Colonic mucosa (tissue), 4 donors: ENCODE measurements at places on chromosomes 6 and 20.

DNA sequence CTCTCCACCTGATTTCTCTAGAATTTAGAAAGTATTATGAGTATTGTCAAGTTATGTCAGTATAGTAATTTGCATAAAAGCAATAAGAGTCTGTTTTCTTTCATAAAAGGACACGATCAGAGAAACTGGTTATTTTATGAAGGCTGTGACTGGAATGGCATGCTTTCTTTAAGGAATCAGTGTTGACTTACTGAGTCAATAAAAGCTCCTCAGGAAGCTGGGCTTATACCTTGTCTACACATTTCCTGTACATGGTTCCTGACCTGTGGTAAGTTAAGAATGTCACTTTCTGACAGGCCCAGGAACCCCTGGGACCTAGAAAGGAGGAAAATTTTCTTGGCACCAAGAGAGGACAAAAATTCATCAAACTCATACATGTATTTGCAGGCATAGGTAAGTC lies 1224.0 kb upstream of the ADGRB3 start:
- DNase-seq: no peak
- H3K27me3 ChIP-seq: no peaks in the 10 kb centered on the region
- no peaks in the 10 kb centered on the region for H3K4me1 ChIP-seq
- H3K4me3 ChIP-seq: no peak overlapping the region

- H3K4me1 ChIP-seq: no peaks in the 10 kb centered on the region
- H3K4me3 ChIP-seq: no peak overlapping the region
- H3K27ac ChIP-seq: no peak overlapping the region
- no peaks in the 10 kb centered on the region for H3K36me3 ChIP-seq
Observed at GRCh38 chr6:147782302-147782701, 273.8 kb downstream of the SAMD5 start.

GRCh38 chr20:50815162-50815989 lies 20.5 kb downstream of the BCAS4 start:
- DNase-seq: no peak
- H3K27me3 ChIP-seq: no peaks in the 10 kb centered on the region
- H3K4me1 ChIP-seq: no peaks in the 10 kb centered on the region
- H3K4me3 ChIP-seq: no peak overlapping the region
- H3K27ac ChIP-seq: no peak overlapping the region

GRCh38 chr6:115592025-115592424 lies 468.7 kb downstream of the FRK start:
- no peaks in the 10 kb centered on the region for H3K27me3 ChIP-seq
- DNase-seq: no peak
- H3K4me3 ChIP-seq: no peak overlapping the region
- no peaks in the 10 kb centered on the region for H3K4me1 ChIP-seq

DNA sequence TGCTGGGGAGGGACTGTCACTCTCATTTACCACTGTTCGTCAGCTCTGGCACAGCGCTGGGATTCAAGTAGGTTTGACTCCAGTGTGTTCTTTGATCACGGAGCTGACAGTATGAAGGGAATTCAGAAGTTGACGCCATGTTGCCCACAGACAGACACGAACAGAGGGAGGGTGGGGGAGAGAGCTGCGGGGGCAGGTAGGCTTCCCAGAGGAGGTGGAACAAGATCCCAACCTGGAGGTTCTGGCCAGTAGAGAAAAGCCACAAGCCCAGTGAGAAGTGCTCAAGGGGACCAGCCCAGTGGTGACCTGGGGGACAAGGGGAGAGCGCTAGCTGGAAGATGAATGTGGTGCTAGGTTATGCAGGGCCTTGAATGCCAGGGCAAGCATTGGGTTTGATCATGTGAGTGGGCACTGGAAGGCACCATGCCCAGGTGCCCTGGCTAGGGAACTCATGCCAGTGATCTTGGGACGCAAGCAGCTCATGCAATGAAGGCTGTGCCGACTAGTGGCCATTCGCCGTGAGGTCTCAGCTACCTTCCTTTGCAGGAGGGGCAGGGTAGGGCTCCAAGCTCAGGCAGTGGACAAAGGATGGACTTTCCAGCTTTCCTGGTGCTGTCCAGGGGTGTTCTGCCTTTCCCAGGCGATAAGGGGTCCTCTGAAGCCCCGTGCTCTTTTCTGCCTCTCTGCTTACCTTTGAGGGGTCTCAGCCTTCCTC lies 50.4 kb upstream of the APCDD1L start:
- H3K36me3 ChIP-seq: no peaks in the 10 kb centered on the region
- no peaks in the 10 kb centered on the region for H3K27me3 ChIP-seq
- DNase-seq: no peak
- no peaks in the 10 kb centered on the region for H3K4me1 ChIP-seq
- no peak overlapping the region for H3K4me3 ChIP-seq

DNA sequence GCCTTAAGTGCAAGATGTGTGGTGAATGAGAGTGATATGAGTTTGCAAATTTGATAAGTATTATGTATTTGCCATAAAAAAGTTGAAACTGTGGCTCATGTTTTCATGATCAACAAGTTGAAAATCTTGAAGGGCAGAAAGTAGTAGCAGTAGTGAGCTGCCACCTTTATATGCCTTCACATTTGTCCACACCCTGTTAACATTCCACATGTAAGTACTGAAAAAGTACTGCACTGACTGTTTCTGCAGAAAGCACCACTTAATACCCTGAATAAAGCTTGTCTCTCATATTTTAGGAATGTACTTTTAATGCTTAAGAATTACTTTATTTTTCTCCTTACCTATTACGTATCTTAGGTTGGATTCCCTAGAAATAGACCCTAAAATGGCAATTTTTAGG lies 45.9 kb downstream of the FLRT3 start:
- H3K36me3 ChIP-seq: no peaks in the 10 kb centered on the region
- H3K27ac ChIP-seq: no peak overlapping the region
- no peak for DNase-seq
- no peak overlapping the region for H3K4me3 ChIP-seq
- no peaks in the 10 kb centered on the region for H3K27me3 ChIP-seq

- DNase-seq: no peak
- no peaks in the 10 kb centered on the region for H3K4me1 ChIP-seq
- H3K4me3 ChIP-seq: no peak overlapping the region
- H3K27ac ChIP-seq: no peak overlapping the region
Observed at GRCh38 chr20:36405255-36405654, 99.1 kb downstream of the DLGAP4 start.

DNA sequence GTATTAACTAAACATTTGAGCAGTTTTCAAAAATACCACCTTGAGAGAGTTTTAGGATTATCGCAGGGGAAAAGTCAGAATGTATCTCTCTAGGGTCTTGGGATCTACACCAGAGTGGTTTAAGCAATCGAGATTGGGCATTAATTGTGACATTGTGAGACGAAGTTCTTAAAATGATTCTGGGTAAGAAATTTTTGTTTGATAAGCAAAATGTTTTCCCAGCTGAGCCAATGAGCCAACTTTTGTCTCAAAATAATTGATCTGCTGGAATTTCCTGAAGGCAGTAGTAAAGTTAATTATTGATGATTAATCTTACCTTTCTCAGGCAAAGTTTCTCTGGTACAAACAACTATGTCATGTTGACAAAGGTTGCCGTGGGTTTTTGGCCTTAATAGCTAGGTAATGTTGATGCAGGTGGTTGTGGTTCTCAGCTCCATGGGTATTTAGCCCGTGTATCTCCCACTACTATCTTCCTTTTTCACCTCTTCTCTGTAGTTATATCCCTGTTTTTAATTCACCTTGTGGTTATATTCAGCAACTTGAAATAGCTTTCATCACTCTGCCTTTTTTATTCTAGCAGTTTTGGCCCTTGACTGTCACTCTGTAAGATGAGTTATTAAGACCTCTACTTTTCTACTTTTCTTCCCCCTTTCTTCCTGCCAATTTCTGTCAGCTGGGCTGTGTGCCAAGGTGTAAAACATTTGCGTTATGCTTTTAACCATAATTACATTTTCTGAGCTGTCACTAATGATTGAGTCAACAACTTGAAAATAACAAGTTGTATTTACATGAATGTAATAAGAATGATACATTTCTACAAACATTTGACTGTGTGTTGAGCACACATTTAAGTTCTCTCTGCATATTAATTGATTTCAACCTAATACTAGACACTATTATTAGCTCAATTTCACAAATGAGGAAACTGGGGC lies 368.3 kb upstream of the BTBD3 start:
- no peak for DNase-seq
- no peaks in the 10 kb centered on the region for H3K4me1 ChIP-seq
- H3K4me3 ChIP-seq: no peak overlapping the region
- no peaks in the 10 kb centered on the region for H3K36me3 ChIP-seq

DNA sequence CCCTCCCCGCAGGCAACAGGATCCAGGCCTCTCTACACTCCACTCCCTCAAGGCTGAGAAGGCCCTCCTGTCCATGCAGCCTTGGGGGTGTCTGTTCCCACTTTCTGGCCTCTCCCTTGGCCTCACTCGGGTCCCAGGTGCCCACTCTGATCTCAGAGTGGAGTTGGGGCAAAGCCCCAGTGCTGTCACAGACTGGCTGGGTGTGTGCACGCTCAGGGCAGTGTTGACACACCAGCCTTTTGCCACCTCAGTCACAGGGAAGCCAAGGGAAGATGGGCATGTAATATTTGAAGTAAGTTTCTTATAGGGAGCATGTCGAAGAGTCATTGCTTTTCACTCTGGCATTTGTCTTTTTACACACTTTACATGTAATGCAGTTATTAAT lies 44.9 kb downstream of the HLA-DRA start:
- H3K4me3 ChIP-seq: no peak overlapping the region
- DNase-seq: no peak
- H3K4me1 ChIP-seq: no peaks in the 10 kb centered on the region
- H3K36me3 ChIP-seq: no peaks in the 10 kb centered on the region
- no peak overlapping the region for H3K27ac ChIP-seq
- no peaks in the 10 kb centered on the region for H3K27me3 ChIP-seq
